ENCODE measurements at places on chromosomes 4 and X.

DNA sequence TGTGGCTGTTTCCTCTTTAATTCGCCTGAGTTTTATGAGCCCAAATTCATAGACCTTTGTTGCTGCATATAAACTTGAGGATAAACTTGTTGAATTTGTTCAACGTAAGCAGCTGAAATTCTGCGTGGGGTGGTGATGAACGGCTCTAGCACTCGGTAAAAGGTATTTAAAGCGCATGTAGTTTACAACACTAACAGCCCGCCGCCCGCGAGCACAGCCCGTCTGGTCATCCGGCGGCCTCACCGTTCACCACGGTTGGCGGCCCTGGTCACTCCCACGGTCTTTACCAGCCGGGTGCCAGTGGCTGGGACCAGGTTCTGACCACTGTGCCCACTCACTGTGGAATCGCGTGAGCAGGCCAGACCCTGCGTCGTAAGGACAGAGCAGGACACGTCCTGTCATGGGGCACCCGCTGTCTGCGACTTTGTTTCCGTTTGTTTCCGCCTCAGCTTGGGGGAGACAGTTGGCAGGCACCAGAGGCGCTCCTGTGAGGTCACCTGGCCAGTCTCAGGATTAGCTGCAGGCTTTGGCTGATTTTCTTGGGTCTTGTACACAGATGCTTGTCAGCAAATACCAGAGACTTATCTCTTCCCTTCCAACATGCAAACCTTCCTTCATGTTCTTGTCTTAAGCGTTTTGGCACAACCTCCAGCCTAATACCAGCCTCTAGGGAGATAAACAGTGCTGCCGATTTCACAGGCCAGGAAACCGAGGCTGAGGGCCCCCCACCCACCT, 36.8 kb upstream of the SPON2 start:
- DNase-seq: no peak

DNA sequence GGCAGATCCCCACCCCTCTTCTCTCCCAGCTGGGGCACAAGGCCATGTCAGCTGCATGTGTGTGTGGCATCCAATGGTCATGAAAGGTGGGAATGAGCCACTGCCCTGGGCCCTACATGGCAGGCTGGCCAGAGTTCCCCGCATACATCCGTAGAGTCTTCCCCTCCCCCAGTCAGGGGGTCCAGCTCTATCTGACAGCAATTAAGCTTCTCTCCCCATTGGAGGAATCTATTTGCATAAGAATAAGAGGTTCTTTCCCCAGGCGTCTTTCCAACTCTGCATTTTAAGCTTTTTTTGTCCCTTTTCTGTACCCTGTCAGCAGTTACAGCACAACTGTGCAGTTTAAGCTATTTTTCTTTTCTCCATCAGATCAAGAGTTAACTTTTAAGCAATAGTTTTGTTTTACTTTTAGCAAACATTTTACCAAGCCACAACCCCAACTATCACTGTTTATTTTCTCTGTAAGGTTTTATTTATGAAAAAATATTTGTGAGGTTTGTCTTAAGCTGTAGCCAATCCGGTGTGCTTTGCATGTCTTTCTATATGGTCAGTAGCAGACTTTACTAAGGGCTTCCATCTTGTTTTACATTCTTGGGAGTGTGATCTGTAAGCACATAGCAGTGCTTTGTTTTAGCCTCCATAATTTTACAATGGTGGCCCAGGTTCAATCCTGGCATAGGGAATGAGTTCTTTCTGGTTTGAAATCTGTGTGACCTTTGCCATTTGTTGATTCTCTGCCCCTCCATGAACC, 28.7 kb downstream of the NLRP2B start:
- DNase-seq: no peak

DNA sequence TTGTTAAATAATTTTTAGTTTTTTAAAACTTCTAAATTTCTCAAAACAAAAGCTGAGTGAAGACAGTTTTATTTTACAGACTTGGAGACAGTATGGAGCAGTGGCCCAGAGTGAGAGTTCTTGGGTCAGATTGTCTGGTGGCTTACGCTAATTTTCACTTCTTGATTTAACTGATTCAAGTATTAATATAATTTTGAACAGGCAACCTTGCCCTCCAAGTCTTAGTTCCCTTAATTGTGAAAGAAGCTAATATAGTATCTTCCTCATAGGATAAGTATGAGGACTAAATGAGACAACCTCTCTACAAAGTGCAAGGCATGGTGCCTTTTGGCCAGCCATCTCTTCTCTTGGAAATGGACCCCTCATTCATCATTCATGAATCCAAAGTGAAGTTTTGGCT, 25.4 kb downstream of the ATP7A start:
- no peak for DNase-seq

DNA sequence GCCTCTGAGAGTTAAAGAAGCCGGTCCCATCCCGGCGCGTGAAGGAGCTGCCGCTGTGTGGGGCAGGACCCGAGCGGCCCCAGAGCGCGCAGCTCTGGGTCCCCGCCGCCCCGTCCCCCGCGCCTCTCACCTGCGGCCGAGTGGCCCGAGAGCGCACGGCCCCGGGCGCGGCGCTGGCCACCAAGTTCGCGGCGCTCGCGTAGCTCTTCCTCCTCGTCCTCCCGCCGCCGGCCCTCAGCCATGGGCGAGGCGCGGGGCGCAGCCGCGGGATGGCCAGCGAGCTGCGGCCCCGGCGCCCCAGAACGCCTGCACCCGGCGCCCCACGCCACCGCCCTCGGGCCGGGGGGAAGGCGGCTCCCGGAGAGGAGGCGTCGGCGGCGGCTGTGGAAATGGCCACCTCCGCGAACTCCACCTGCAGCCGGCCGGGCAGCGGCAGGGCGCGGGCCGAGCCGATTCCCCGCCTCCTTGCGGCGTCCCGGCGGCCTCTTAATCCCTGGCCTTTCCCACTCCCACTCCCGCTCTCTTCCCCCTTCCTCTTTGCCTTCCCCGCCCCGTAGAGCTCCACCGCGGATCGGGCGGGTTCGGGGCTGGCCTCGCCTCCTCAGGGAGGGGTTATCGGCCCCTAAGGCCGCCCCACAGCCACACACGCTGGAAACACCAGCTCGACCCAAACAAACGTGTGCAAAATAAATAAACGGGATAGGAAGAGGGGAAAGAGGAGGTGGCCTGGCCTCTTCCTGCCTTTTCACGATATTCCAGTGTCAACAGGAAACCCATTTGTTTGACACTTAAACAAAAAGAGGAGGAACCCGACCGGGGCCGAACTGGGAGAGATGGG, at the start of gene SH3D19:
Gene SH3D19 (minus strand): TSS at position 495 of the 838 bp plus-strand sequence. CDS start 253 bp downstream, at position 242.
- DNase-seq: no peak

DNA sequence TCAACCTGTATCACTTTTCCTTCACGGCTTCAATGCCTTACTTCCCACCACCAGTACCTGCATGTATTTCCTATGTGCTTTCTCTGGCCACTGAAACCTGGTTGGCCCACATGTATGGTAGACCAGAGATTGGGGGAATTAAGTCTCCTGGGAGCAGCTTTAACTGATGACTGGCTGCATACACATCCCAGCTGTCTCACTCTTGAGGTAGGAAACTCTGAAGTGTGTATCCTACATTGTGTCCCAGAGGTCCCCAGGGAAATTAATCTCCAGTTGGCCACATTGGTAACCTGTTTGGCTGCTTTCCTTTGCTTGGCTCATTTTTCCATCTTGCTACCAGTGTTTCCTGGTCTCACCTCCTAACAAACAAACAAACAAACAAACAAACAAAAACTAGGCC, 124.4 kb downstream of the ZNF827 start:
- no peak for DNase-seq

- no peak for DNase-seq
Observed at GRCh38 chr4:112898357-112899141, 150.9 kb upstream of the ANK2 start.

DNA sequence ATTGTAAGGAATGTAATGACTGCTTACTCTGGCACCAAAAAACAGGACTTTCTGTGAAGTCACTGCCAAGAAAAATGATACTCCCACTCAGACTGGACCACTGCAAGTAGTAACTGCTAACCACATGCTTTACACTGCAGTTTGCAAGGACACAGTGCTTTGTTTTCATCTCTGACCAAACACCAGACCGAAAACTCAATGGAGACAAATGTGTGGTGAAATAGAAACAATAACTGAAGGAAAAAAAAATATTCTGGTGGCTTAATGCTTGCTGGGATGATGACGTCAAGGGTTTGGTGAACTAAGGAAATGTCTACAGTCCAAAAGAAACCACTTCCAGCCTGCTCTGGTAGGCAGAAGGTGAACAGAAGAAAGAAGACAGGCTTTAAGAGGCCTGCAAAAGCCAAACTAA, 13.2 kb downstream of the GPC4 start:
- DNase-seq: no peak

GRCh38 chrX:8432396-8432795, 32.2 kb upstream of the VCX3B start:
- no peak for DNase-seq
